ENCODE measurements at places on chromosomes 3 and 15. TPM values are rescaled to one million over a fixed set of nuclear protein-coding genes. Genes with fewer than 3 reads are reported as not detected.

CCR2 gene
- not detected for total RNA-seq

MCF2L2 gene
- 2.6 TPM for total RNA-seq

NRROS gene
- 0.50 TPM for total RNA-seq

- H3K4me1 ChIP-seq = peaks cover 14% of the 10 kb centered on the region
- H3K4me3 ChIP-seq = no peak overlapping the region
- no peak for DNase-seq
- H3K36me3 ChIP-seq = peaks cover 2% of the 10 kb centered on the region
Observed at GRCh38 chr3:150090877-150091276, 120.2 kb upstream of the PFN2 start.

- H3K4me3 ChIP-seq = peak overlapping the region; percentile 60
- peaks cover 32% of the 10 kb centered on the region for H3K4me1 ChIP-seq
- peaks cover 4% of the 10 kb centered on the region for H3K27me3 ChIP-seq
- H3K27ac ChIP-seq = peak overlapping the region; percentile 74
- DNase-seq = no peak
Observed at GRCh38 chr3:187291001-187291511, 481 bp downstream of the MASP1 start.

- no peaks in the 10 kb centered on the region for H3K36me3 ChIP-seq
- H3K27ac ChIP-seq = peak overlapping the region; percentile 87
- DNase-seq = no peak
- H3K4me3 ChIP-seq = no peak overlapping the region
- H3K27me3 ChIP-seq = no peaks in the 10 kb centered on the region
Observed at GRCh38 chr15:68499620-68500312, 67.8 kb upstream of the ITGA11 start.
